ENCODE measurements at places on chromosomes 1 and 21. TPM values are rescaled to one million over a fixed set of nuclear protein-coding genes. Genes with fewer than 3 reads are reported as not detected.

Gene ZNF593OS
- total RNA-seq: not detected

Gene SELENBP1
- total RNA-seq: 8.1 TPM

Gene CFHR2
- not detected for total RNA-seq

Gene CCDC17
- total RNA-seq: 2.4 TPM

DNA sequence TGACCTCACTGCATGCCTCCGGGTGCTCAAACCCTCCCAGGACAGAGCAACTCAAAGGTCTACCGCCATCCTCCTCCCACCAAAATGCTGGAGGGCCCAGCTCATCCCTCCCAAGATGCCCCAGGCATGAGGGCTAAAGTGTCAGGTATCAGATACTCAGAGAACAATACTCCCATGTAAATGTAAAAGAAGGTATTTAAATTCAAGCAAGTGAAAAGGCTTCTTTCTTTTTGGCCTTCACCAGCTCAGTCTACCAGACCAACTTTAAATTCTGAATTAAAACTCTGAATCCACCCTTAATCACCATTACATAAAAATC is 3.0 kb downstream of the PARP1 start:
- H3K4me3 ChIP-seq: no peak overlapping the region
- peaks cover 56% of the 10 kb centered on the region for H3K4me1 ChIP-seq
- no peak for DNase-seq
- H3K36me3 ChIP-seq: peaks cover 21% of the 10 kb centered on the region
- H3K27me3 ChIP-seq: no peaks in the 10 kb centered on the region
- H3K27ac ChIP-seq: peak overlapping the region; percentile 28

GRCh38 chr1:212433577-212434462 is 1.1 kb downstream of the NENF start:
- H3K36me3 ChIP-seq: no peaks in the 10 kb centered on the region
- H3K27ac ChIP-seq: peak overlapping the region; percentile 64

- H3K36me3 ChIP-seq: peaks cover 12% of the 10 kb centered on the region
- peak overlapping the region; percentile 28 for H3K27ac ChIP-seq
- no peak overlapping the region for H3K4me3 ChIP-seq
- DNase-seq: no peak
- no peaks in the 10 kb centered on the region for H3K27me3 ChIP-seq
Measured at GRCh38 chr1:201898992-201899391, 10.3 kb downstream of the SHISA4 start.

DNA sequence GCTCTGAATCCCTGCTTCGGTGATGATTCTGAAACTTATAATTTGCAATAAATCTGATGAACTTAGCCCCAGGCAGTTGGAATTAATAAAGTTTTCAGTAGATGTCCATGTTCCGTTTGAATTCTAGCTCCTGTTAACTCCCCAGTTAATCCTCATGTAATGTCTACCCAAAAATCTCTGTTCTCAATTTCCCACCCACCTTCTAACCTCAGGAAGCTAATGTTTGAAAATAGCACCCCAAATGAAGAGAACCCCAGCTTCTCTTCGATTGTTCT is 3.6 kb downstream of the MYOG start:
- H3K27me3 ChIP-seq: peaks cover 52% of the 10 kb centered on the region
- DNase-seq: no peak
- no peak overlapping the region for H3K4me3 ChIP-seq
- no peak overlapping the region for H3K27ac ChIP-seq
- H3K4me1 ChIP-seq: peaks cover 2% of the 10 kb centered on the region

DNA sequence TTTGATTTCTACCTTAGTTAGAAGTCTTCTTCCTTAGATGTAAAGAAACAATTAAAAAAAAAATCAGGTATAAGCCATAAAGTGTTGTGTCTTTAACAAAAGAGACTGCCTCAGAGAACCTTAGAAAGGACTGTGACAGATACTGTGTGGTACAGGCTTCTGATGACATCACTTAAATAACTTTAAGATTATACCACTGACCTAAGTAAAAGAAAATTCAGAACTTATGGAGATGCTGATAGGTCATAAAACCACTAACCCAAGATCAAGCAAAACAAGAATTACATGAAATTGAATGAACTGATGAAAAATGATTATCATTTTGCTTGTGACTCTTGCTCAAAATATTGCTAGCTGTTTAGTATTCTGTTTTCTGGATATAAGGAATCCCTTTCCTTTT is 220.8 kb downstream of the NRIP1 start:
- no peak overlapping the region for H3K4me3 ChIP-seq
- H3K4me1 ChIP-seq: no peaks in the 10 kb centered on the region
- no peak overlapping the region for H3K27ac ChIP-seq
- no peaks in the 10 kb centered on the region for H3K27me3 ChIP-seq
- no peaks in the 10 kb centered on the region for H3K36me3 ChIP-seq

DNA sequence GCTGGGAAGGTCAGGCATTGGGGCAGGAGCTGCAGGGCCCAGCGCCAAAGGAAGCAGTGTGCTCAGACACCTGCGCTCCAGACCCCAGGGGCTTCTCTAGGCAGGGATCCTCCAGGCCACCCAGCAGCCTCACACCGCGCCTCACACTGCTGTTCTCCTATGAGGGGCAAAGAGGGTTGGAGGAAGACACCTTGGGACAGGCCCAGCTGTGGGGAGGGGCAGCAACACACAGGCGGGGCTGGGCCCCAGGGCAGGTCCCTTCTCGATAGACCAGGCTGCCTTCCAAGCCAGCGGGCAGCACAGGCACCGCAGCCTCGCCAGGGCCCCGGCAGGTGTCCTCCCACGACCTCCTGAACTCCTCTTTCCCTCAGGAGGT is 20.7 kb upstream of the PRSS38 start:
- H3K27ac ChIP-seq: peak overlapping the region; percentile 63
- peaks cover 31% of the 10 kb centered on the region for H3K27me3 ChIP-seq
- H3K4me3 ChIP-seq: no peak overlapping the region
- peak; percentile 83 for DNase-seq

GRCh38 chr1:37726751-37727585 is 34.7 kb downstream of the CDCA8 start:
- no peaks in the 10 kb centered on the region for H3K4me1 ChIP-seq
- DNase-seq: no peak
- H3K4me3 ChIP-seq: no peak overlapping the region
- no peak overlapping the region for H3K27ac ChIP-seq

- H3K4me3 ChIP-seq: no peak overlapping the region
- H3K27ac ChIP-seq: no peak overlapping the region
- no peaks in the 10 kb centered on the region for H3K36me3 ChIP-seq
- no peaks in the 10 kb centered on the region for H3K27me3 ChIP-seq
- no peaks in the 10 kb centered on the region for H3K4me1 ChIP-seq
Measured at GRCh38 chr1:218090459-218090858, 194.6 kb upstream of the RRP15 start.

GRCh38 chr1:46425726-46426125 is 31.6 kb downstream of the FAAH start:
- no peak overlapping the region for H3K27ac ChIP-seq
- no peak for DNase-seq
- H3K4me1 ChIP-seq: no peaks in the 10 kb centered on the region
- peaks cover 43% of the 10 kb centered on the region for H3K27me3 ChIP-seq

DNA sequence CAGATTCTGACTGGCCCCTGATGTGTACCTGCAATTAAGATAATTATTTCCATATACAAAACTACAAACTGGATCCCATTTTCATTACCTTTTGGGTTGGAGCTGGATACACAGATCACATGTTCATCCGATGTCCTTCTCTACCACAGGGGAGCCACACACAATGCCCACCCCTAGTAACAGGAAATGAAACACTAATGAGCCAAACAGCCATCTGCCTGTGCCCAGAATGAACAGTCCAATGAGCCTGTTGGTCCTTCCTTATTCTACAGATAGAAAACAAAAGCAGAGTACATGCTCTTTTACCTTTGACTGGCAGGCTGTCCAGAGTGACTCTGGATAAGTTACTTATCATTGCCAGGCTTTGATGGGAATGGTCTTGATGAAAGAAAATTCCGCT is 68.6 kb downstream of the SIPA1L2 start:
- peaks cover 33% of the 10 kb centered on the region for H3K4me1 ChIP-seq
- no peak for DNase-seq
- no peaks in the 10 kb centered on the region for H3K27me3 ChIP-seq
- no peak overlapping the region for H3K4me3 ChIP-seq

GRCh38 chr1:204081791-204082513 is 9.0 kb downstream of the SOX13 start:
- H3K36me3 ChIP-seq: no peaks in the 10 kb centered on the region
- no peaks in the 10 kb centered on the region for H3K27me3 ChIP-seq
- H3K4me1 ChIP-seq: peaks cover 49% of the 10 kb centered on the region

All from osteocyte (in vitro differentiated cells).